ENCODE measurements at places on chromosomes 5 and 9.

GRCh38 chr5:75612901-75613300 lies 1.6 kb downstream of the ANKDD1B start:
- no peak for DNase-seq

DNA sequence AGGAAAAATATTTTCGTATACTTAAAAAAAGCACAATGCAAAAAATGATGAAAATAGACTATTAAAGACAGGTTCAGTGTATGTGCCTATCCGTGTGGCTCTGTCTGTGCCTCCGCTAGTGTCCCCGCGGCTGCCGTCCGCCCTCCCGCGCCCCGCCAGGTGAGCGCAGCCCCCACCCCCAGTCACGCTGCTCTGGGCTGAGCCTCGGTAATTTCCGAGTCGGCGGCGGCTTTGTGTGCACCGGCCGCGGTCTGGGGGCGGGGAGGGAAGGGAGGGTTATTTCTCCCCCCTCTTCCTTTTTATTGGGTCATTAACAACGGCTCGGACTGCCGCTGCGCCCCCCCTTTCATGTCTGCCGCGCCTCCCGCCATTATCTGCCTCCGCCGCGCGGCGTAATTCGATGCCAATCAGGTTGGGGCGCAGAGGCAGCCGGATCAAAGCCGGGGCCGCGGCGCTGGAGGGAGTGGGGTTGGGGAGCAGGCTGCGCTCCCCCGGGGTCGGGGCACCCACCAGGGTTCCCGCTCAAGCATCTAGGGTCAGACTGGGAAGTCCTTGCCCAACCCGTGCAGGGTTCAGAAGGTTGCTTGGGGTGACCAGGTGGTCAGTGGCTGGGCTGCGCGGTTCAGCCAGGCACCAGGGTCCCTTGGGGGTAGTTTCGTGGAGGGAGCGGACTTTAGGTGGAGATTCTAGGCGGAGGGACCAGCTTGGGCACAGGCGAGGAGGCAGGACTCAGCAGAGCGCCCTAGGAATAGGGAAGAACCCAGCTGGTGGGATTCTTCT lies 39.5 kb upstream of the PSD2 start:
- DNase-seq, result no peak

- no peak for DNase-seq
Observed at GRCh38 chr5:102049517-102049916, 246.6 kb downstream of the SLCO4C1 start.

GRCh38 chr5:42242210-42242609 lies 181.0 kb upstream of the GHR start:
- no peak for DNase-seq
